ENCODE measurements at places on chromosomes 3 and 15.

DNA sequence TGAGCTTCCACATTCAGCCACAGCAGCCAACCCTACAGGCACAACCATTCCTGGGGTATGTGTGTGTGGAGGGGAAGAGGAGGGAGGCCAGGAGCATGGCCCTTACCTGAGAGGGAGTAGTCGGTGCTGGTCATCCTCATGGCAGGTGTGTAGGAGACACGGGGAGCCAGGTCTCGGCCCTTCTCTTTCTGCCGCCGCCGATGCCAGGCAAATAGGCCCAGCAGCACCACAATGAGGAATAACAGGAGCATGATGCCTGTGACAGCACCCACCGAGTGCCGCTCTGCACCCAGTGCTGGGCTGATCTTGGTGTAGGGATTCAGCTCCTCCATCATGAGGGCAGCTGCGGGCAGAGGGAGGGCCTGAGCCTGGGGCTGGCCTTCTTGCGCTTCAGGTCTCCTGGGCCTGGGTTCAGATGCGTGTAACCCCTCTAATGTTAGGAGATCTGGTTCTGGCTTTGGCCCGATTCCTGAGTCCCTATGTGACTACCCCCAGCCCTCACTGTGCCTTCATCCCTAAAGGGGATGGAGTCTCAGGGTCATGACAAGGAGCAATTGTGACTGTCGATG lies 44.4 kb downstream of the RAB11A start:
- no peak for DNase-seq

- DNase-seq = no peak
Measured at GRCh38 chr3:190718671-190719070, 143.8 kb downstream of the GMNC start.

DNA sequence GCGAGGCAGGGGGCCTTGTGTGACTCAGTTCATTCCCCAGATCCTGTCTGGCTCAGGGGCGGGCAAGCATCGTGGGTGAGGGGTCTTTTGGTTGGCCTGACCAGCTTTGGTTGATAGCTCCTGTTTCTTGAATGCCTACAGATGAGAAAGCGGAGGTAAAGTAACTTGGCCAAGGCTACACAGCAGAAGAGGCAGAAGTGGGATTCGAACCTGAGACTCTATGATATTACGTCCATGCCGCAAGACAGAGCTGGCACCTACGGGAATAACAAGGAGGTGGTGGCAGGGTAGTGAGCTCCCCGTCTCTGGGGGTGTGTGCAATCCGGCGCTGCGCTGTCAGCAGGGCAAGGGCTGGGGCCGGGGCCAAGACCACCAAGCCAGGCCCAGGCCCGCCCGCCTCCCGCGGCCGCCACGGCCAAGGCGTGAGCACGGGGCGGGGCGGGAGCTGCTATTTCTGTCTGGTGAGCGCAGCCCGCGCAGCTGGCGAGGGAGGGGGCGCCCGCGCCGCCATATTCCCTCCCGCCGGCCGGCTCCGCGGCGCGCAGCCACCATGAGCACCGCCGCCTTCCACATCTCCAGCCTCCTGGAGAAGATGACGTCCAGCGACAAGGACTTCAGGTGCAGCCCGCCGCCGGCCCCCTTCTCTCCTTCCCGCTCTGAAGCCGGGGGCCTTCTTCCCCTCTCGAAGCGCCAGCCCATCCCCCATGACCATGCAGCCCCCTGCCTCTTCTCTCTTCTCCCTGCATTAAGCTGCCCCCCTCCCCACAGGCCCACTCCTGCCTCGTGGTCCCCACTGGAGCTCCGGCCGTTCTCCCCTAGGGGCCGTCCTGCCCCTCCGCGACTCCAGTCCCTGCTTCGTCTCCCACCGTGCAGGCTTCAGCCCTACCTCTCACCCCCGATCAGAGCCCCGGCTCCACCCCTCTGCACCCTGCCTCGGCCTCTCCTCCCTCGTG lies at the start of gene CAND2:
Gene CAND2, plus strand, starts transcription at position 510 of the 953 bp plus-strand sequence. Its CDS starts 41 bp downstream, at position 551.
- no peak for DNase-seq

- no peak for DNase-seq
Measured at GRCh38 chr3:27960133-27960532, 238.0 kb upstream of the EOMES start.

DNA sequence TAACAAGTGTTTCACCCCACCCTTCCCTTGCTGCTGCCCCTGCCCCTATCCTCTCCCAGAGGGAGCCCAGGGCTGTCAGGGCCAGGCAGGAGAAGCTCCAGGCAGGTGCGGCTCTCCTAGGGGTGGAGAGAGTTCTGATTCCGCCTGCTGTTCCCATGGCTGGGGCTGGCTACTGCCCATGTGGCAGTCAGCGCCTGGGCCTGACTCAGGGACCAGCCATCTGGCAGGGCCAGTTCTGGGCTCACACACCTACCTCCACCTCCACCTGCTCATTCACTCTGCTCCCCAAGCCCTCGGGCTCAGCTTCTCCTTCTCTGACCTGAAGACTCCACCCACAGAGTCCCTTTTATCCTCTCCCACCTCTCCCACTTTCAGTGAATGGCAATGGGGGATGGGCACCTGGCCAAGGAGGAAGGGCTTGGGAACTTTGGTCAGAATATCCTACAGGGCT lies 23.4 kb downstream of the AMOTL2 start:
- DNase-seq = no peak

DNA sequence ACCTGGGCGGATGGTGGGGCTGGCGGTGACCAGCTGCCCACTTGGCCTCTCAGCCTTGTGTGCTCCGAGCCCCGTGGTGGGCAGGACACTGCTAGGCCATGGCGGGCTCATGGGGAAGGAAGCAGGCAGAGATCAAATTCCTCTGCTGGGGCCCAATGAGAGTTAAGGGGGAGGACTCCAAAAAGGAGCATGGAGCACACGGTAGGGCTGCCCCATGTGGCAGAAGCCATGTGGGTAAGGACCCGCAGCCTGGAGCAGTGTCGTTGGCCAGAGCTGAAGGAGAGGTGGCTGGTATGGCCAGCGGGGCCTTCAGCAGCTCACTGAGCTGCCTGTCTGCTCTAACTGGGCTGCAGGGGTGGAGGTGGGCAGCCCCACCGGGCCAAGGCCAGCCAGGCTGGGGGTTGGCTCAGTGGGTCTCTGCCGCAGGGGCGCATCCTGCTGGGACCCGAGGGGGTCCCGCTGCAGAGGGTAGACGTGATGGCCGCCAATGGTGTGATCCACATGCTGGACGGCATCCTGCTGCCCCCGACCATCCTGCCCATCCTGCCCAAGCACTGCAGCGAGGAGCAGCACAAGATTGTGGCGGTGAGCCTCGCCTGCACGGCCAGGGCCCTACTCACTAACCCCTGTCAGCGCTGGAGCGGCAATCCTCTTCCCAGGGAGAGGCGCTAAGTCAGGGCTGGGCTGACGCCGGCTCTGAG lies 11.3 kb downstream of the STAB1 start:
- no peak for DNase-seq

GRCh38 chr15:37880009-37880834 lies 54.2 kb upstream of the TMCO5A start:
- DNase-seq = no peak

DNA sequence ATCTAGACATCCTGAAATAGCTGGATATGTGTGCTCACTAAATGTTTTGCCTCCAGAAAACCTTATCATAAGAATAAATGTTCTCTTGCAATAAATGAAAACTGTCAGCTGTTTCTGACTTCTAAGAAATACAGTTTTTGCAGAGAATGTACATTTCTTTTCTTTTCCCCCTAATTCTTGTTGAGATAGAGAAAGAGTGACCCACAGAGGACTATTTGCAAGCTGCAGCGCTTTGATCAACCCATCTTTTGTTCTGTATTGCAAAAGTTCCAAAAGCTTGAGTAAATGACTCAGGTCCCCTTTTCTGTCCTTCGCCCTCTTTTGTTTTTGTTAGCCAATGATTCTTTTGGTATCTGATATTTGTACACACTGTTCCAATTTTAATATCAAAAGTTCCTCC lies 141.9 kb downstream of the BBX start:
- no peak for DNase-seq

GRCh38 chr15:33113666-33114373 lies 80.7 kb downstream of the FMN1 start:
- DNase-seq = no peak

DNA sequence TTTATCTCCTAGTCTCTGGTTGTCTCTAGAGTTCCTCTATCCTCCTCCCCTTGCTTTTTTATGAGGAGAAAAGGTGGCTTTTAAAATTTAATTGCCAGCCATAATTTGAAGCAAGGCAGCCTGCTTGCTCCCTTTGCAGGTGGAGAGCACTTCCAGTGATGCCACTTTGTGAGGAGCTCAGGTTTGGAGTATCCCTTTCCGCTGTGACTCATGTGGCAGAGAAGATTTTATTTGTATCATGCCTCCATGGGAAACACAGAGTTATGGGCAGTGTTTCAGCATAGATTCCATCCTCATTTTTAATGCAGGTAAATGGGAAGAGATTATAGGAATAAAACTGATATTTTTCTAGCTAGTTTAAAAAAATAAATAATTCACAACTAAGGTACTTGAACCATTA lies 7.0 kb downstream of the PPM1L start:
- no peak for DNase-seq

DNA sequence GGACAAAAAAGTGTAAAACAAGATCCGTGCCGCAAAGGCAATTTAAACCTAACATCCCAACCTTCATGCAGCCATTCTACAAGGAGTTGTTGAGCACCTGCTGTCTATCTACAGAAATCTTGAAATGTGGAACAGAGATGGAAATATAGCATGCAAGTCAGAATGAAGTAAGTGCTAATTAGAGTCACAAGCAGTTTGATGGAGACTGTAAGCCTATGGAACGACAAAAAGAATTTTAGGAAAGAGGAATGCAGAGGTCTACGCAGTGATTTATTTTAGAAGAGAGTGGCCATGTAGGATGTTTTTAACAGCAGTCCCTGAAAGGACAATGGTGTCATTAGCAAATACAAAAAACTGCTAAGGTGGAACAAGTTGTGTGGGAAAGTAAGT lies 851 bp upstream of the DCBLD2 start:
- no peak for DNase-seq

- no peak for DNase-seq
Measured at GRCh38 chr3:46948830-46949671, 27.5 kb downstream of the CCDC12 start.

- no peak for DNase-seq
Measured at GRCh38 chr15:89946681-89947299, 34.0 kb upstream of the ARPIN start.

DNA sequence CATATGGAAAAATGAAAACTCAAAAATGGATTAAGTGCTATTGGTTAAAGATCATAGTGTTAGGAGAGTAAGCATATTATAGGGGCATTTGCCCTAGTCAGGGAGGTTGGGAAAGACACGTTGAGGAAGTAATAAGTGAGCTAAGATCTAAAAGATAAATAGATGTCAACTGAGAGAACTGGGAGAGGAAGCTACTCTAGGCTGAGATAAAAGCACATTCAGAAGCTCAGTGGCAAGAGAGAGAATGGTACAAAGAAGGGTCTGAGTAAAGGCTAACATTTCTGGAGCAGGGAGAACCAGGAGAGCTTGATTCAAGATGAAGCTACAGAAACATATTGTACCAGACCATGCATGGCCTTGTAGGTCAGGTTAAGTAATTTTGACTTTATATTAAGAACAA lies 63.9 kb downstream of the TRPC1 start:
- DNase-seq = no peak

DNA sequence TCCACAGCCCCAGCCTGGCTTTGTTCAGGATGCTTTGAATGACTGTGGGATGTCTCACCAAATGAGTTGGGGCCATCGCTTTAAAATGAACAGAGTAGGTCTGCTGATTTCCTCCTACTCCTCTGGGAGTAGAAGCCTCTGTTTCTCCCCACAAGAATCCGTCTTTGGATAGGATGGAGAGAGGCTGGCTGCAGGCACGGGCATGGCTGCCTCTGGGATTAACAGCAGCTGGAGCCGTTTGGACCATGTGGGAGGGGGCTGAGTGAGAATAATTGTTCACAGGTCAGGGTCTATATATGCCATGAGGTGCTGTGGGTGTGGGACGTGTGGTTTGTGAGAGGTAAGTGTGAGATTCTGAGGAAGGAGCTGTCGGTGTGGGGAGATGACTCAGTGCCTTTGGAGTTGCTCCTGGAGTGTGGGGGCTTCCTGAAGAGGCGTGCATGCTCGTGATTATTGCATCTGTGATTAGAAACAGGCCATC lies 48.0 kb upstream of the APEH start:
- no peak for DNase-seq
